Activated CD8-positive, alpha-beta T cell treated with anti-CD3 and anti-CD28 coated beads for 36 hours (primary cell): ENCODE measurements at places on chromosomes 2 and 18. TPM values are rescaled to one million over a fixed set of nuclear protein-coding genes. Genes with fewer than 3 reads are reported as not detected.
A peak's percentile ranks its signal among the peaks of the same experiment; 100 is the strongest.

DNA sequence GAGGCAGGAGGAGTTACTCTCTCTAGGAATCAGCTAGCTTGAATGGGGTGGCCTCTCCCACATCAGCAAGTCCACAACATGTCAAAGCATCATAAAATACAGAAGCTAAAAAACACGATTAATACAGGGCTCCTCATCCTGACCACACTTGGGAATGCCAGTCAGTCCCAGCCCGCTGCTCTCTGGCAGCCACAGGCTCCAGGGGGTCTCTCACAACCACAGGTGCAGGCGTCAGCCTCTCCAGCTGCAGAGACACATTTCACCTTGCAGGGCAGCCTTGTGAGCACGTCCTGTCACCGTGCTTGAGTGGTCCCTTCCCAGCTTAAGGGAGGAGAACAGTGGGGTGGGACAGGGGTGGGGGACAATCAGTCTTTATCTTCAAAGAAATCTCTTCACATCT, 137.4 kb upstream of the SH3BP4 start:
- H3K4me1 ChIP-seq: no peaks in the 10 kb centered on the region
- peaks cover 15% of the 10 kb centered on the region for H3K27me3 ChIP-seq
- no peaks in the 10 kb centered on the region for H3K36me3 ChIP-seq
- H3K27ac ChIP-seq: no peak overlapping the region

- H3K27ac ChIP-seq: no peak overlapping the region
- DNase-seq: no peak
- H3K27me3 ChIP-seq: no peaks in the 10 kb centered on the region
- no peaks in the 10 kb centered on the region for H3K4me1 ChIP-seq
- H3K4me3 ChIP-seq: no peak overlapping the region
- peaks cover 29% of the 10 kb centered on the region for H3K36me3 ChIP-seq
Measured at GRCh38 chr2:168698969-168699368, 103.5 kb upstream of the NOSTRIN start.

DNA sequence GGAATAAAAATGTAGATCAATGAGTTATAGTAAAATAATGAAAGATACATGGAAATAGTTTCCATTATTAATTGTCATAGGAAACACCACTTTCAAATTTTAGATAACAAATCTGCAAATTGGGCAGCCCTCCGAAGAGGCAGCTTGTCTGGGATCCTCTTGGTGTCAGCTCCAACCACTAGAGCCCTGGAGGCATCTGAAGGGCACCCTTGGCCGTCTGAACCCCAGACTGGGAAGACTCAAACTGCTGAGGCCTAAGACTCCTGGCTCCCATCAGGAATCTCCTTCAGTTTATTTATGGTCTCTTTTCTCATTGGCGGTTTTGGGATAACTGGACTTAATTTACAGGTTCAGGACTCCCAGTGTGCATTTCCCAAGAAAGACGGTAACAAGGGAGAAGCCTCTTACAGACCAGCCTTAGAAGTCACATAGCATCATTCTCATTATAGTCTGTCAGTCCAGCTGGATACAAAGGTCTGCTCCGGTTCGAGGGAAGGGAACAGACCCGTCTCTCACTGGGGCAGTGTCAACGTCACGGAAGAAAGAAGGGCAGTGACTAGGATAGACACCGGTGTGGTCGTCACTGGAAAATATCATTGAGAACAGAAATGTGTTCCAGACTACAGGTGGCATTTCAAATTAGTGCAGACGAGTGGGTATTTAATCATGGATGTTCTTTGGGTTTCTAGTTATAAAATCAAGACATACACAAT, 390.7 kb upstream of the NETO1 start:
- no peak for DNase-seq
- no peak overlapping the region for H3K27ac ChIP-seq
- no peaks in the 10 kb centered on the region for H3K36me3 ChIP-seq
- no peaks in the 10 kb centered on the region for H3K4me1 ChIP-seq
- no peaks in the 10 kb centered on the region for H3K27me3 ChIP-seq

GRCh38 chr2:59176737-59177136, 935.6 kb upstream of the FANCL start:
- no peaks in the 10 kb centered on the region for H3K36me3 ChIP-seq
- no peaks in the 10 kb centered on the region for H3K4me1 ChIP-seq
- no peak overlapping the region for H3K27ac ChIP-seq
- H3K4me3 ChIP-seq: no peak overlapping the region
- no peak for DNase-seq

GRCh38 chr2:65475000-65475399, 42.6 kb upstream of the SPRED2 start:
- no peak overlapping the region for H3K4me3 ChIP-seq
- no peaks in the 10 kb centered on the region for H3K27me3 ChIP-seq
- no peaks in the 10 kb centered on the region for H3K36me3 ChIP-seq

GRCh38 chr2:221653182-221653581, 81.1 kb upstream of the EPHA4 start:
- H3K4me3 ChIP-seq: no peak overlapping the region
- no peaks in the 10 kb centered on the region for H3K4me1 ChIP-seq
- H3K27ac ChIP-seq: no peak overlapping the region
- DNase-seq: no peak
- H3K27me3 ChIP-seq: peaks cover 8% of the 10 kb centered on the region

DNA sequence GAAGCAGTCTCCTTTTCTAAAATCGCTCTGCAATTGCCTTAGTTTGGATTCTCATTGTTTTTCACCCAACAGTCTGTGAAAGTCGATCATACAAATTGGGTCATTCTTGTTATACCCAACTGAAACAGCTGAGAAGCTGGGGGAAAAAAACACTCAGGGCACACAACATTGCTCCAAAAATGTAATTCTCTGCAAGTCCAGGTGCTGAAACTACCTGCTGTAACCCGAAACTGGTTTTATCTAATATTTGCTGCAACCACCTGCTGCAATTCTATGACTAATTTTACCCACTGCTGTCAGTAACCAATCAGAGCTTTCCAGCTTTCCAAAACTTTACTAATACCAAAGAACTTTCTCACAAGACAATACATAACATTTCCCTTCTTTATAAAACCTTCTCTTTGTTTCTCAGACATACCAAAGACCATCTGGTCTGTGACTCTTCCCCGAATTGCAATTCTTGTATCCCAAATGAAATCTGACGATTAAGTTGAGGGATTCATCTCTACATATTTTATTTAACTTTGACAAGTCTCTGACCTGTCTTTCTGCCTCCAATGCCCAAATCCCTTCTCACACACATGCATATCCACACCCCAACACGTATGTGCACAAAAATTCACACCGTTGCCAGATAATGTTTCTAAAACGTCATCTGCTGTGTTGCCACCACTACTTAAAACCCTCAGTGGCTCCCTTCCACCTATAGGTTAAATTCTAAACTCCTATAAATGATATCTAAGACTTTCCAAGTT, 198.3 kb downstream of the PIEZO2 start:
- H3K4me3 ChIP-seq: no peak overlapping the region
- H3K27ac ChIP-seq: no peak overlapping the region
- DNase-seq: no peak
- H3K4me1 ChIP-seq: no peaks in the 10 kb centered on the region

- DNase-seq: no peak
- H3K4me1 ChIP-seq: no peaks in the 10 kb centered on the region
- H3K27ac ChIP-seq: no peak overlapping the region
- no peaks in the 10 kb centered on the region for H3K36me3 ChIP-seq
- H3K27me3 ChIP-seq: peaks cover 6% of the 10 kb centered on the region
Measured at GRCh38 chr18:5747678-5748077, 147.6 kb downstream of the TMEM200C start.

- no peaks in the 10 kb centered on the region for H3K36me3 ChIP-seq
- H3K4me3 ChIP-seq: peak overlapping the region; percentile 40
- no peak overlapping the region for H3K27ac ChIP-seq
Measured at GRCh38 chr2:232928551-232929302, 58.7 kb downstream of the SNORC start.

DNA sequence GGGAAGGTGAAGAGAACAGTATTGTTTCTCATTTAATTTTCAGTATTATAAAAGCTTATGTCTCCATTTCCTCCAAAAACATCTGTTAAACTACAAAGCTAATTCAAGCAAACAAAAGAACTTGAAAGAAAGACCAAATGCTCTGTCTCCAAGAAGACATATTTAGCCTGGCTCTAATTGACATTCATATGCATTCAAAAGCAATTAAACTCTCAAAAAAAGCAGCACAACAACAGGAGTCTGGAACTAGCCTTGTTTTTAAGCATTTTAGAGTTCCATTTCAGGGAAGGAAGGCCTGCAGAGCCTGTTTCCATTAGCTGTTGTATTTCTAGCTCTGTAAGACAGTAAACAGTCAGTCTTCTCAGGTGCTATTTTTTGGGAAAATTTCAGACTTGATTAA, 447.9 kb downstream of the TDRD15 start:
- H3K27ac ChIP-seq: no peak overlapping the region
- H3K4me3 ChIP-seq: no peak overlapping the region
- no peak for DNase-seq
- H3K36me3 ChIP-seq: no peaks in the 10 kb centered on the region
- H3K27me3 ChIP-seq: no peaks in the 10 kb centered on the region
- H3K4me1 ChIP-seq: no peaks in the 10 kb centered on the region

GRCh38 chr18:39952816-39953215, 2002.2 kb upstream of the PIK3C3 start:
- no peaks in the 10 kb centered on the region for H3K27me3 ChIP-seq
- no peak for DNase-seq
- no peaks in the 10 kb centered on the region for H3K4me1 ChIP-seq
- H3K27ac ChIP-seq: no peak overlapping the region
- no peaks in the 10 kb centered on the region for H3K36me3 ChIP-seq
- H3K4me3 ChIP-seq: no peak overlapping the region

DNA sequence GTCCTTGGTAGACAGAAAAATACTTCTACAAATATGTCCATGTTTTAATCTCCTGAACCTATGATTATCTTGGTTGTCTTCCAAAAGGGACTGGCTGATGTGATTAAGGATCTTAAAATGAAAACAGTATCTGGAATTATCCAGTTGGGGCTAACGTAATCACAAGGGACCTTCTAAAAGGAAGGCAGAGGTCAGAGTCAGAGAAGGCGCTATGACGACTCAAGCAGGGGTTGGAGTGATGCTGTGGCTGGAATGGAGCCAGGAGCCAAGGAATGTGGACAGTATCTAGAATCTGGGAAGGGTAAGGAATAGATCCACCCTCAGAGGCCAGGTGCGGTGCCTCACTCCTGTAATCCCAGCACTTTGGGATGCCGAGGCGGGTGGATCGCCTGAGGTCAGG, 4.2 kb upstream of the USP14 start:
- no peak for DNase-seq
- H3K36me3 ChIP-seq: peaks cover 4% of the 10 kb centered on the region
- H3K4me1 ChIP-seq: peaks cover 3% of the 10 kb centered on the region

DNA sequence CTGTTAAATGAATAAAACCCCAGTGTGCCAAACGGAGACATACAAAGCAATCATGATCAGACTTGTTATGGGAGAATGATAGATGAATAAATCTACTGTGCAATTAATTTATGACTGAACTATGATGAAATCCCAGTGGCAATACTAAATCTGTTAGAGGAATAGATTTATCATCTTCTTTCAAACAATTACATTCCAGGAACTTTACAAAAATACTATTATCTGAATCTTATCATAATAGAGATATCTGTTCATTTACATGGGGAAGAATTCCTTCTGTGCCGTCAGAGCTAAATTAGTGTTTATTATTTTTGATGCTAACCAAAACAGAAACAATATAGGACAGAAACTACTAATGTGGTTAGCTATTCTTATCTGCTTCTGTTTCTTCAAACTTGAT, 208.5 kb downstream of the CAMKMT start:
- H3K4me1 ChIP-seq: peaks cover 29% of the 10 kb centered on the region
- H3K4me3 ChIP-seq: no peak overlapping the region
- H3K27ac ChIP-seq: no peak overlapping the region
- no peak for DNase-seq
- H3K36me3 ChIP-seq: peaks cover 2% of the 10 kb centered on the region

GRCh38 chr2:146987996-146988395, 856.8 kb upstream of the ACVR2A start:
- H3K27me3 ChIP-seq: peaks cover 1% of the 10 kb centered on the region
- no peak overlapping the region for H3K27ac ChIP-seq
- H3K4me3 ChIP-seq: no peak overlapping the region
- no peak for DNase-seq

DNA sequence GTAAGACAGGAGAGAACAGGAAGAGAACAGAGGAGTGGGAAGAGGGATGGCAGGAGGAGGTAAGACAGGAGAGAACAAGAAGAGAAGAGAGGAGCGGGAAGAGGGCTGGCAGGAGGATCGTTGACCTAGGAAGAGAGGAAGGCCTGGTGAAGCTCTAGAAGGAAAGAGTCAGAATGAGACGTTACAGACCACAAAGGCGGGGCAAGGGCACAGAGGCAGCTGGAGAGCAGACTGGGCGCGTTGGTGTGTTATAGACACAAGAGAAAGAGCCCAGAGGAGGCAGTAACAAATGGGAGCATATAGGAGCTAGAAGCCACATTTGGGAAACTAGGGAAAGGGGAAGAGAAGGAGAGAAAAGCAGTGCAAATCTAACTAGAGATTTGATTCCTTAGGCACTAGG, 26.6 kb downstream of the PTRHD1 start:
- peak; percentile 30 for DNase-seq
- H3K27me3 ChIP-seq: no peaks in the 10 kb centered on the region
- H3K4me1 ChIP-seq: peaks cover 6% of the 10 kb centered on the region
- H3K27ac ChIP-seq: peak overlapping the region; percentile 50
- peaks cover 22% of the 10 kb centered on the region for H3K36me3 ChIP-seq

GRCh38 chr2:190755772-190756415, 107.0 kb downstream of the NAB1 start:
- H3K27ac ChIP-seq: no peak overlapping the region
- no peak overlapping the region for H3K4me3 ChIP-seq
- H3K4me1 ChIP-seq: peaks cover 19% of the 10 kb centered on the region

DNA sequence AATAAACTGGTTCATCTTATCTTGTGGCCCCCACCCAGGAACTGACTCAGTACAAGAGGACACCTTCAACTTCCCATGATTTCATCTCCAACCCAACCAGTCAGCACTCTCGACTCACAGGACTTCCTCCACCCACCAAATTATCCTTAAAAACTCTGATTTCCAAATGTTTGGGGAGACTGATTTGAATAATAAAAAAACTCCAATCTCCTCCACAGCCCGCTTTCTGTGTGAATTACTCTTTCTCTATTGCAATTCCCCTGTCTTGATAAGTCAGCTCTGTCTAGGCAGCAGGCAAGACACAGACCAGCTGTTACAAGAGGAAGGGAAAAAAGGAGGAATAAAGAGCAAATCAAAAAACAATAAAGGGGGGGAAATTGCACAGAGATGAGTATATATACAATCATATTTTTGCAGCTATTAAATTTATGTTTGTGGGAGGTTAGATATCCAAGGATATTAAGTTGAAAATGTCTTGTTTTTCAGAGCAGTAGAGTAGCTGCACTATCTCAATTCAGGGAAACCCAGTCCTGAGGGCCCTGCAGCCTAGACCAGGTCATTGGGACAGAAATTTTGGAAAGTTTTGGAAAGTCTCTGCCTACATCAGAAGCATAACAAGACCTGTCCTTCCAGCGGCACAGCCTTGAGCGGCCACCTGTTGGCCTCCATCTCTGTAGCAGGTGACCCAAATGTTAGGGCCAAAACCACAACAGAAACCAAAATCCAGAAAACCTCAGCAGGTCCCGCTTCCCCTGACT, 32.8 kb upstream of the SIGLEC15 start:
- no peaks in the 10 kb centered on the region for H3K27me3 ChIP-seq
- no peaks in the 10 kb centered on the region for H3K36me3 ChIP-seq
- no peak overlapping the region for H3K27ac ChIP-seq
- H3K4me3 ChIP-seq: no peak overlapping the region
- H3K4me1 ChIP-seq: no peaks in the 10 kb centered on the region
- no peak for DNase-seq

LIMS3 gene
- total RNA-seq: 0.77 TPM

DNAH6 gene
- 0.90 TPM for total RNA-seq

SLC19A3 gene
- total RNA-seq: not detected

MYO7B gene
- total RNA-seq: 0.65 TPM
